ENCODE measurements at places on chromosomes 5 and 9.

DNA sequence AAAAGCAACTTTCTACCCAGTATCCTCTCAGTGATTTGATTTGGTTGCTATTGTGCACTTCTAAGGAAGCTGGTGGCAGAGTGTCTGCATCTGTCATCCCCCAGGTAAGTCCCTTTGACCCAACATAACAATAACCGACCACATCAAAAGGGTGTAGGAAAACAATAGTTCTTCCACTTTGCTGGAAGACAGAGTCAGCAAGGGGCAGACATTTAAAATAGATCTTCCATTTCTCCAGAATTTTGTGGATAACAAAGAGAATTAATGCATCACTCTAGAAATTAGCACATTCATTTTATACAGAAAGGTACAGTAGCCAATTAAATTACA, 177.5 kb downstream of the EBF1 start:
- no peak for DNase-seq

- no peak for DNase-seq
Measured at GRCh38 chr9:84277646-84278045, 62.9 kb downstream of the SLC28A3 start.

DNA sequence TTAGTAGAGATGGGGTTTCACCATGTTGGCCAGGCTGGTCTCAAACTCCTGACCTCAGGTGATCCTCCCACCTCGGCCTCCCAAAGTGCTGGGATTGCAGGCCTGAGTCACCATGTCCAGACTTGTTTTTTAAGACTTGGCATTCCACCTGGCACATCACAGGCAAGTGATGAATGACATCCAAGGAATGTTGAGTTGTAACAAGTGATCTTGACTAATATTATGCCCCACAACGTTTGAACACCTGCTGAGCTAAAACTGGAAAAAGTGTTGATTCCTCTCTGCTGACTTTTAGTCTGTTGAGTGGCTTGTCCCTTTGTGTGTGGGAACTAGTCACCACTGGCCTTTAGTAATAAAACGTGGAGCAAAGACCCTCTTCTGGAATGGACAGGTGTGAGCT, 54.6 kb downstream of the SUB1 start:
- no peak for DNase-seq

- no peak for DNase-seq
Measured at GRCh38 chr9:81885602-81886001, 42.6 kb upstream of the SPATA31D4 start.

GRCh38 chr9:1001838-1002237, 25.4 kb downstream of the DMRT3 start:
- no peak for DNase-seq

GRCh38 chr5:153941265-153941664, 97.4 kb downstream of the FAM114A2 start:
- no peak for DNase-seq

DNA sequence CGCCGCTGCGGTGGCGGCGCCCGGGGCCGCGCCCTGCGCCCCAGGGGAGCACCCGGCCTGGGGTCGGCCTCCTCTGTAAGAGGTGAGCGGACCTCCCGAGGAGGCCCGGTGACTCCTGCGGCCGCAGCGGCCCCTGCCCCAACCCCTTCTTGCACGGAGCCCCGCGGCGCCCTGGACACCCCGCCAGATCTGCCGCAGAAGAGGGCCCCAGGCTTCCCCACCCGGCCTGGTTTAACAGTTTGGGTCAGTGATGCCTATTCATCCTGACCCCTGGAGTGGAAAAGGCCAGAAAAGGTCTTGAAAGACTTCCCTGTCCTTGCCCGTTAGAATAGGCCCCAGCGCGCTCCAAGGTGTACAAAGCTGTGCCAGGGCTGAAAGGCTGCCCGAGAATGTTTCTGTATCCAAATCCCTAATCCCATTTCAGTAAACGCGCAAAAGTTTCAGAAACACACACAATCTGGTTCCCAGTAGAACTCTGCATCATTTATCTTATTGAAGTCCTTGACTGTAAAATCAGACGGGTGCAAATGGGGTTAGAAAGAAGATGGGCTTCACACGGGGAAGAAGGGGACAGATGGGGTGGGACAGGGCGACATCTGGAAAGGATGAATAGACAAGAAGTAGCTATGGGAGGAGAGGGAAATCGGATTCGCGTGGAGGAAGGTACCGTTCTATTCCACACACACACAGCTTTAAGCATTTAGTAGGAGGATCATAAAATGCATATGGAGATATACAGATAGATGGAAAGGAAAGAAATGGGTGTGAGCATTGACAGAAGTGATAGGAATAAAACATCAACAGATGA, 1.1 kb upstream of the SSBP2 start:
- no peak for DNase-seq
